ENCODE measurements at places on chromosomes 5 and 9.

DNA sequence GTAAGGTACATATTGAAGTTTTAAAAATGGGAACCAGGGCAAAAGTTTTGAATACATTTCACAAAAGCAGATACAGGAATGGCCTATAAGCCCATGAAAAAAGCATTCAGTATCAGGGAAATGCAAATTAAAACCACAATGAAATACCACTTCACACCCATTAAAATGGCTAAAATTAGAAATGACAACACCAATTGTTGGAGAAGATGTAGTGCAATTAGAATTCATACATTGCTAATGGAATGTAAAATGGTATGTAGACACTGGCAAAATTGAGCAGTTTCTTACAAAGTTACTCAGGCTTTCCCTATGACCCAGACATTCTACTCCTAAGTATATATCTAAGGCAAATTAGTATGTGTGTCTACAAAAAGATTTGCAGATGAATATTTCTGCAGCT is 34.2 kb downstream of the CDC14B start:
- DNase-seq = no peak

- peak; percentile 14 for DNase-seq
These were observed 72.9 kb downstream of the SMIM15 start for GRCh38 chr5:61089351-61089750.

DNA sequence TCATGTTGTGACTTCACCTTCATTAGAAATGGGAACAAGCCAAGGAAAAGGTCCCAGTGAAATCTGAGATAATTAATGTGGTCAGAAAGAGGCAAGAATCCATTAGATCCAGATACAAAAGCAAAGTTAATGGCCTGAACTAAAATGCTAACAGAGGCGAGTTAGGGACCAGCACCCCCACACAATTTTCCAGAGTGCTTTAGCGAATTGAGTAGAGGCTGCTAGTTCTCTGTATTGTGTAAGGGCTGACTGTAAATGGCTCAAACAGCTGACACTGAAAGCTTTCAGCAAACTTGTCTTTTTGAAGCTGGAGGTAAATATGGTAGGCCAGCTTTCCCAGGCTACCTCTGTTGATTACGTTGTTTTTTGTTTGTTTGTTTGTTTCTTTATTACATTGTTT is 75.5 kb downstream of the CSNK1A1 start:
- no peak for DNase-seq

GRCh38 chr5:158629591-158630312 is 470.0 kb downstream of the EBF1 start:
- DNase-seq = no peak

- no peak for DNase-seq
These were observed 218.2 kb downstream of the ARHGEF28 start for GRCh38 chr5:73844165-73844564.

DNA sequence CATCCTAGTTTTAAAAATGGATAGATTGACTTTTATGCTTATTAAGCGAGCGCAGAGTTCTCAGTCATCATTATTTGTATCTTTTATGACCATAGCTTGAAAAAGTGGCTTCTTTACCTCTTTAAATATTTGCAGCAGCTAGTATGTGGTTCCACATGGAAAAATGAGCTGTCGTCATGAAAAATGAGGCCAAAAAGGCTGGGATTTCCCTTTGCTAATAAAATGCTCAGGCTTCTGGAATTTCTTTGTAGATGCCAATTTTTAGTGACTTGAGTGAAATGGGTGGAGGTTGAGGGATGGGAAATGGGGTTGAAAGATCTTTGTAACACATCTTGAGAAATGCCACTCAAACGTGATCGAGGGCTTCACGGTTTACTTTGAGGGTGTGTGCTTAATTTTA is 35.2 kb downstream of the RAI14 start:
- no peak for DNase-seq

DNA sequence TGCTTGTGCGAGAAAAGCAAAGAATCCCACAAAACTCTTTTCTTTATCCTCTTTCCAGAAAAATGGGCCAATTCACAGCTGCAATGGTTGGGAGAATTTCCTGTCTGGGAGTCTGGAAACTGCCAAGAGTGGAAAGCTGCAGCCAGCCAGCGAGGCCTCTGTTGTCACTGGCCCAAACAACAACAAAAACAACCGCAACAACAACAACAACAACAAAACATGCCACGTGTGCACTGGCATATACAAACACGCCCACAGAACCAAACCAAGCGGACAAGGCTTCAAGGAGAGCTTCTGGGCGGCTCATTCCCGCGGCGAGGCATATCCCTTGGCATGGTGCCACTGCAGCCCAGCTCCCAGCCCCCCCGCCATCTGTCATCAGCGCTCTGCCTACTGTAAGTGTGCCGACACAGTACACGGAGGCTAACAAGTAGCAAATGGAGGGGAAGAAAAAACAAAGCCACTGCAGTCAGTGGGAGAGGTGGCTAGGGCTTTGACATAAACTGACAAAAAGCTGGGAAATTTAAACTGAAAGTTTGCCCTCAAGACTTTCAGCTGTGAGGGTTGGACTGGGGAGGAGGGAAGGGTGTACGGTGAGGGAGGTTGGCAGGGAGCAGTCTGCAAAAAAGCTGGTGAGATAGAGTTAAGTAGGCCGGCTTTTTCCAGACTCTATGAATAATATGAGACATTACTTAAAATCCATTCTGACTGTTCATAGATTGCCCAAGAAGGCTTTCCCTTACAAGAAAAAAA is 165.0 kb upstream of the ZNF462 start:
- DNase-seq = peak; percentile 40

Data from HS-5 (cell line).